Tibial nerve (tissue), 4 donors: ENCODE measurements at places on chromosomes 4 and X. TPM values are rescaled to one million over a fixed set of nuclear protein-coding genes. Genes with fewer than 3 reads are reported as not detected.

DNA sequence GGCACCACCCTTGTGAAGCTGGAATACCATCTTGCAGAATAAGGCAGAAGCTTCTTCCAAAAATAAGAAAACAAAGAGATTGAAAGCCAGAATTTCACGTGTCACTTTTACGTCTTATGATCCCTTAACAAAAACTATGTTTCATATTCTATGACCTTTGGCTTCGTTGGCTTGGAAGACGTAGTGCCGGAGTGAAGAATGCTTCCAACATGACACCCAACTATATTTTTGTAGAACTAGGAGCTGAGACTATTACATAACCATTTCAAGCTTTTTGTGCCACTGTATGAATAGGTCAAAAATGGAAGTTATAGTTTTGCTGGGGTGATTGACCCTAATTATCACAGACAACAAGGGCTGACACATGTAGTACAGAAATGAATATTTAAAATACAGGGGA, 996.2 kb downstream of the ADGRL3 start:
- no peak overlapping the region for H3K27ac ChIP-seq
- H3K36me3 ChIP-seq, result no peaks in the 10 kb centered on the region
- no peak overlapping the region for H3K4me3 ChIP-seq
- H3K27me3 ChIP-seq, result no peaks in the 10 kb centered on the region

The TLR2 gene
- 28.3 TPM for total RNA-seq

- H3K27me3 ChIP-seq, result no peaks in the 10 kb centered on the region
- DNase-seq, result no peak
- H3K36me3 ChIP-seq, result no peaks in the 10 kb centered on the region
- no peaks in the 10 kb centered on the region for H3K4me1 ChIP-seq
- H3K4me3 ChIP-seq, result no peak overlapping the region
- H3K27ac ChIP-seq, result no peak overlapping the region
These were observed 61.8 kb downstream of the ATXN3L start for GRCh38 chrX:13258052-13258444.

GRCh38 chr4:112994732-112995464, 54.6 kb upstream of the ANK2 start:
- no peaks in the 10 kb centered on the region for H3K36me3 ChIP-seq
- H3K4me3 ChIP-seq, result no peak overlapping the region
- H3K4me1 ChIP-seq, result no peaks in the 10 kb centered on the region
- DNase-seq, result no peak
- H3K27me3 ChIP-seq, result no peaks in the 10 kb centered on the region
- H3K27ac ChIP-seq, result no peak overlapping the region

GRCh38 chr4:26145212-26145611, 175.6 kb upstream of the RBPJ start:
- no peak overlapping the region for H3K4me3 ChIP-seq
- H3K36me3 ChIP-seq, result no peaks in the 10 kb centered on the region
- no peak for DNase-seq
- no peak overlapping the region for H3K27ac ChIP-seq
- no peaks in the 10 kb centered on the region for H3K4me1 ChIP-seq

- no peaks in the 10 kb centered on the region for H3K36me3 ChIP-seq
- H3K4me3 ChIP-seq, result peak overlapping the region; percentile 81
- peak overlapping the region; percentile 89 for H3K27ac ChIP-seq
- peaks cover 12% of the 10 kb centered on the region for H3K4me1 ChIP-seq
- no peaks in the 10 kb centered on the region for H3K27me3 ChIP-seq
- no peak for DNase-seq
These were observed 594 bp downstream of the MSMO1 start for GRCh38 chr4:165328101-165328425.

The GC gene
- total RNA-seq, result not detected

DNA sequence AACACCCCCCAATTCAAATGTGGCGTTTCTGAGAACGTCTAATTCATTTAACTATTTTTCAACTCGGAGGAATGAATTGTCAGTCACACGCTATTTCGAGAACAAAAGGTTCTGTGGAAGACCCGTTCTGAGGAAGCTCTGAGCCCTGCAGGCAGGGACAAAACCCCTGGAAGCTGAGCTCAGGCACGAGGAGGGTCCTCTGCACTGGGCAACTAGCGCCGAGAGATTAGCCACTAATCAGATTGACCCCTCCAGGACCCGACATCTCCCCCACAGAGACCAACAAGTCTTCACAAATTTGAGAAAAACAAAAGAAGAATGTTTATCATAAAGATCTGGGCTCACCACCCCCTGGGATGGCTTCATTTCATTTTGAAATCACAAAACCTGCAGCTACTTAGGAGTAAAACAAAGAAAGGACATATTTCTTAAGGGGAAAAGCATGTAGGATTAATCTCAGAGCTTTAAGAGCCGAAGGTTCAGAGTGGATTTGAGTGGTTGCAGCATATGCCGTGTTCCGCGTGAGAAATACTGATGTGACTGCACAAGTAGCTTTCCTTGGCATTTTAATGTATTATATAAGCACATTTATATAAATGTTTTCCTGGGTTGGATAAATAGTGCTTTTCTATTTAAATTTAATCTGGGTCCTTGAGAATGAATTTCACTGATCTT, 41.8 kb downstream of the ADRA2C start:
- no peaks in the 10 kb centered on the region for H3K4me1 ChIP-seq
- no peak for DNase-seq
- no peak overlapping the region for H3K4me3 ChIP-seq

- H3K4me3 ChIP-seq, result no peak overlapping the region
- no peak for DNase-seq
- no peaks in the 10 kb centered on the region for H3K4me1 ChIP-seq
These were observed 863.6 kb downstream of the RPA4 start for GRCh38 chrX:97747346-97747745.
